ENCODE measurements at places on chromosomes 5 and 9.
A peak's percentile ranks its signal among the peaks of the same experiment; 100 is the strongest.

GRCh38 chr9:131008563-131008908, 438 bp upstream of the LAMC3 start:
- no peak for DNase-seq

DNA sequence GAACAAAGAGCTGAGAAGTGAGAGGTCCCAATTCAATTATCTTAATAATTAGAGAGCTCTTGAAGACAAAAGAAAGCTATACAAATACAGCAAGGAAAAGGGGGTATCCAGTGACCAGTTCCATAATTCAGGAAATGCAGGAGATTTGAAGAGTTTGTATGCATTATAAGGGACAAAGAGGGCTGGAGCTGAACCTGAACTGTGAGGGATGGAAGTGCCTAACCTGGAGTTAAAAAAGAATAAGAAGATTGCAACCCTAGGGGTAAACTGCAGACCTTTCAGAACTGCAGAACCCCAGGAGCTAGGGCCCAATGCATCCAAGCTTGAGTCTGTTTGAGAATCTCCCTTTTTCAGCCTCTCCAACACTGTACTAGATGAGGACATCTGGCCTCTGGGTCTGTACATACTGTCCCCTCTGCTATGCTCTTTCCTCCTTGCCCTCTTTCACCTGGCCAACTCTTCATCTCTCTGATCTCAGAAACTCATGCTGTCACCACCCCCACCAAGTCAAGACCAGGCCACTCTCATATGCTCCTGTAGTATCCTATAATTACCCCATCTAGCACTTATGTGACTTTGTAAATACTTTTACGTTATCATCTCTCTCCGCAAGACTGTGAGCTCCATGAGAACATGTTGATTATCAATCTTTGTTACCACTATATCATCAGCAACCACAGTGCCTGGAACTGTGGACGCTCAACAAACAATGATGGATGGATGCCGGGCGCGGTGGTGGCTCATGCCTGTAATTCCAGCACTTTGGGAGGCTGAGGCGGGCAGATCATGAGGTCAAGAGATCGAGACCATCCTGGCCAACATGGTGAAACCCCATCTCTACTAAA, 6.6 kb upstream of the PRKACG start:
- DNase-seq: no peak

- no peak for DNase-seq
Measured at GRCh38 chr5:156414391-156414790, 87.4 kb downstream of the SGCD start.

- DNase-seq: no peak
Measured at GRCh38 chr5:154761046-154761736, 6.0 kb downstream of the LARP1 start.

DNA sequence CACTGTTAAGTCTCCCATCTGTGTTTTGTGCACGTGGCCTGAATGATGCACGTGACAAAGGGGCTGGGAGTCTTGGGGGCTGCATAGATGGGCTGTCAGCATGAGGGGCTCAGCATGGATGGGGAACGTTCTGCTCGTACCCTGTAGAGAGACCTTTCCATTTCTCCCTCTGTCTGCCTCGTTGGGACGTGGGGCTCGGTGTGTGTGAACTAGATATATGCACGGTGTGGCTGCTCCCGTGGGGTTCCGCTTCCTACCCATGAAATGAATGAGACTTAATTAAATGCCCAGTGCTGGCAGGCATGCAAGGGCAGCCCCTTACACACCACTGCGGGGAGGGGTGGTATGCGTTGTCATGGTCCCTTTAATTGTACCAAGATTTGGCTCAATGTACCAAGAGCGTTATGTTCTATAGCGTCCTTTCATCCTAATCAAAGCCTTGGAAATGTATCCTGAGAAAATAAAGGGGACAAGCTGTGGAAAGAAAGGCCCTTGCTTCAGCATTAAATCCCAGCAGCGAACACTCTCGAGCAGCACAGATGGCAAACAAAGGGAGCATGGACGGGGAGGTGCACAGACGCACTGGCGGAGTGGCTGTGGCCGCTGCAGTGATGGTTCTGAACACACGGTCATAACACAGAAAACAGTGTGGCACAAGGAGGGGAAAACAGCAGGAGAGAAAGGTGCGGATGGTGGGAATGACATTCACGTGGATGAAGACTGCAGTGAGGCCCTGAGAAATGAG, 66.8 kb downstream of the RASGEF1C start:
- DNase-seq: peak; percentile 1

DNA sequence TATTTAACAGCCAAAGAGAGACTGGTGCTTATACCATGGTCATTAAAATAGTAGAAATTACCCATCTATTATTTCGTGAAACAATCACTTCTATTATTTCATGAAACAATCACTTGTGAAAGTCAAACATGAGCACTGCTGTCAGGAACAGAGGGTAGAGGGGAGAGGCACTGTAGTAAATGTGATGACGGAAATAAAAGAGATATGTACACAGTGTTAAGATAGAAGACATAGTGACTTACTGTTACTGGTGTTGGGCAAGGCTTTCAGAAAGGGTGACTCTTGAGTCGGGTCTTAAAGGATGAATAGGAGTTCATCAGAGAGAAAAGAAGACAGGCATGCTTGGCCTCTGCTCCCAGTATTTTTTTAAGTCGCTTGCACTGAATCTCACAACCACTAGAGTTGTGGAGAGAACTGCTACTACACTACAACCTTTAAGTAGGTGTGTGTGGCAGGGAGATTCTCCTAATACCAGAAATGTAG, 162.6 kb upstream of the GNA14 start:
- no peak for DNase-seq

- DNase-seq: no peak
Measured at GRCh38 chr9:104743376-104743985, 4.0 kb upstream of the NIPSNAP3A start.

- DNase-seq: no peak
Measured at GRCh38 chr5:172701291-172701656, 60.2 kb downstream of the NEURL1B start.

DNA sequence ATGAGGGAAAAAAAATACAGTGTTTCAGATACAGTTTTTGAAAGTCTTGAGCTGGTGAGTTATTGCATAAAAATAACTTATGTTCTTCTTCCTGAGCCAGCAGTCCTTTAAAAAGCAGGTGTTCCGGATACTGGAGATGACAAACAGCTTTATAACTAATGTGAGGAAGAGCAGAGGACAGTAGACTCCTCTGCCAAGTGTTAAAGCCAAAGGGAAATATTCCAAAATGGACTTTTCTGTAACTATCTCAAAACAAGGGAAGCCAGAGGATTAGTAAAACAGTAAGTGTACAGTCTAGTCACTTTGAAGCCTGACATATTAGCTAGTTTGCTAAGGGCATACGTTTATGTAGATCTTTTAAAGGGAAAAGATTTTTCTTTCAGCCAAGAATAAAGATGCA, 11.0 kb upstream of the SNCAIP start:
- no peak for DNase-seq

- no peak for DNase-seq
Measured at GRCh38 chr5:179294891-179295777, 50.1 kb downstream of the ADAMTS2 start.

DNA sequence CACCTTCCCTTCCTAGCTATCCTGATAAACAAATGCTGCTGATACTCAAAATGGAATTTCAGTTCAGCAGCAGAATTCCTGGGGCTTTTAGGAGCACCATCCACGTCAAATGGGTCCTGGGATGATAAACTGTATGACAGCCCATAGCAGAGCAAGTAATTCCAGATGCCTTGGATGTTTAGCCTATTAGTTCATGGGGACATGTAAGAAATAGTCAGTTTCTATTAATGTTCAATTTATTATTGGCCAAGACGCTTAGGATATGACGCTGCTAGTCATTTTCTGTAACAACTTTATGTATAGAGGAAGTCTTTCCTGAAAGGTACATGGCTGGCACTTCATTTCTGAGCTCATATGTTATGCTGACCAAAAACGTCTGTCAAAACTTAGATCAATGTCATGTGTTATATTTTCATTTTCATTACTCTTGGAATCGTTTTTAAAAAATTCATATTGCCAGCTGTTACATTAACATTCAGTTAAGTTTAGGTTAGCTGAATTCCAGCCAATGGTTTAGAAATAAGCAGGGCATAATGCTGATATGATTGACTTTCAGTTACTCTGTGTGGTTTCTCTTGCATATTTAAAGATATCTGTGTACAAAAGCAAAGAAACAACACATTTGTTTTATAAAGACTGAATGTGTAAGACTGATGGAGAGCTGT, 243.8 kb downstream of the CSNK1G3 start:
- no peak for DNase-seq

GRCh38 chr5:533243-533954, 9.2 kb upstream of the SLC9A3 start:
- DNase-seq: no peak

- no peak for DNase-seq
Measured at GRCh38 chr9:135447126-135447525, 32.5 kb upstream of the PPP1R26 start.

DNA sequence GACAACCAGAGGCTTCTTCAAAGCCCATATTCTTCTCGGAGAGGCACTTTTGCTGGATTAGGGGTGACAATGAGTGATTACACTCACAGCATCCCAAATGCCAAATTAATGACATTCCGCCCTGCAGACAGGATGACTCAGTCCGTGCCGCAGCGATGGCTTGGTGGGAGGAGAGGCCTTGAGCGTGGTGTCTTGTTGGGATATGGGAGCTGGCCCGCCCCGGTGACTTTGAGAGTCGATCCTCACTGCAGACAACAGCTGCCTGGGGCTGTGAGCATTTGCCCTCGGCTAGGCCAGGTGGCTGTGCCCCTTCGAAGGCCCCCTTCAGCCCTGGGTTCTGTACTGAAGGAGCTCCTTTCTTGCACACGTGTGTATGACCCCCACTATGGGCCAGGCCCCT, 29.8 kb downstream of the OLFM1 start:
- DNase-seq: no peak

DNA sequence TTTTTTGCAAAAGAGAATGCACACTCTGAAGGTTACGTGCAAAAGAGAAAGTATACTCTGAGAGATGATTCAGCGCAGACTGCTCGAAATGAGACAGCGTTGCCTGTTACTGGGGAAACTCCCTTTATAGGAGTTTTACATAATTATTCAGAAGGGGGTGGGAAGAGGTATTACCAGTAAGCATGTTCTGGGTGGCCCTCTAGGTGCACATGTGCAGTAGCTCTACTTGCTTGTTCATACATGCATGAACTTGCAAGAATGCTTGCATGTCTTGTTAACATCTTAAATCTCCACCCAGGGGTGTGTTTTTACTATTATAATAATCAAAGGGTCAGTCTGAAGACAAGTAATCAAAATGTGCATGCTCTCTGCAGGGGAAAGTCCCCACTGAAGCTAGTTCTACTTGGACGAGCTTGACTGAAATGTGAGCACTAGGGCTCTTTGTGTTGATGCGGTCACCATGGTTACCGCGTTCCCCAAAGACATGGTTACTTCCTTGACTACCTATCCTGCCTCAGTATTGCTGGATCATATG, 75.5 kb downstream of the SGCD start:
- no peak for DNase-seq

- no peak for DNase-seq
Measured at GRCh38 chr5:55485073-55485472, 49.7 kb downstream of the PLPP1 start.

- no peak for DNase-seq
Measured at GRCh38 chr5:173673295-173674101, 57.0 kb upstream of the BOD1 start.

GRCh38 chr9:18359335-18359734, 114.6 kb upstream of the ADAMTSL1 start:
- DNase-seq: no peak

DNA sequence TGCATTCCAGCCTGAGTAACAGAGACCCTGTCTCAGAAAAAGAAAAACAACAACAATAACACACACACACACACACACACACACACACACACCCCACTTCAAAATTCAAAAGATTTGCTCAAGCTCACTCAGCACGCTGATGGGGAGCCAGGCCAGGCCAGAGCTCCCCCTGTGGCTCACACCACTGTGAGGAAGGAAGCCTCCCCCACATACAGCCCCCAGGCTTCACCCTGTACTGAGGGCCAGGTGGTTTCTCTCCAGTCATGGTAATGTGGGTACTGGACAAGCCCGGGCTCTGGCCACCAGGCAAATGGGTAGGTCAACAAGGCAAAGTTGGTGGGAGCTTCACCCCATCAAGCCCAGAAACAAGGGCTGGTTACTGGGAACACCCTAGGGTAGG, 19.0 kb downstream of the ATOX1 start:
- DNase-seq: no peak

DNA sequence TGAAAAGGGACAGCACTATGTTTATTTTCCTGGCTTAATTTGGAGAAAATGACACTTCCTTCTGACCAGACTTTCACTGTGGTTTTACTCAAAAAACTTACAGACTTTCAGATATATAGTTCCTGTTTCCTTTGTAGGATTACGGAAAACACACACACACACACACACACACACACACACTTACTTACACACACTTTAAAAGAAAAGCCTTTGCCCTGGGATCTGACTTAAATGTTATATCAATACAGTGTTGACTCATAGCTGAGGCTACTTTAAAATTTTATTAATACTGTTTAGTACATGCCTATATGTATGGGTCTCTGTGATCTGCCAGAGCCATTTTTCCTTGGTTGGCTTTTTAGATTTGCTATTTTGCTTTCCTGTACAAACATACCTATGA, 758.3 kb downstream of the DNAH5 start:
- no peak for DNase-seq

DNA sequence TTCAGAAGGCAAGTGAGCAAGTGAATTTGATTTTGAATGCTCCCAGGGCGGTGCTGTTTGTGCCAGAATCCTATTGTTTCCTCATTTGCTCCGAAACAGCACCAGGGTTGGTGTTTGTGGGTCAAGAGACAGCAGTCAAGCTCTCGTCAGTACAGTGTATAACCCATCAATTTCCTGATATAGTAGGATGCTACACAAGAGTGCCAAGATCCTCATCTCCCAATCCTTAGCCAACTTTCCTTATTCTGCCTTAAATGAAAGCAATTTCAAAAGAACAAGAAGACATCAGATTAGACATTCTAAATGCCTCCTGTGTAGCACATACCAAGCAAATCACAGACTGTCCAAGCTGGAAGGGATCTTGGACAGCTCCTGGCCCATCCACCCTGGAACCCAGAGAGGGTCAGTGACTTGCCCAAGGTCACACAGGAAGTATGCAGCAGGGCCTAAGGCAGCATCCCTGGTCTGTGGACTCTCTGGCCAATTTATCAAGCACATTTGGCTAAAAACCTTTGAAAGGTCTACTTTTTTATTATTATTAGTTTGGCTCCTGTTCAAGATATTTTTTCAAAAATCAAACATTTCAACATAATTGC, 4.5 kb downstream of the WHRN start:
- DNase-seq: no peak

GRCh38 chr5:34411470-34412346, 244.4 kb upstream of the RAI14 start:
- no peak for DNase-seq

All from breast epithelium (tissue), 4 donors.